ENCODE measurements at places on chromosomes 1 and 21. TPM values are rescaled to one million over a fixed set of nuclear protein-coding genes. Genes with fewer than 3 reads are reported as not detected.
A peak's percentile ranks its signal among the peaks of the same experiment; 100 is the strongest.

The KCND3 gene
- total RNA-seq, result not detected

The LAMB3 gene
- 650 TPM for total RNA-seq

- DNase-seq, result no peak
Measured at GRCh38 chr1:92192246-92192645, 25.5 kb upstream of the C1orf146 start.

- no peak for DNase-seq
Measured at GRCh38 chr1:31310198-31310597, 13.4 kb downstream of the ZCCHC17 start.

The PKLR gene
- total RNA-seq, result not detected

GRCh38 chr21:39022035-39022434, 161.2 kb downstream of the PSMG1 start:
- DNase-seq, result no peak

DNA sequence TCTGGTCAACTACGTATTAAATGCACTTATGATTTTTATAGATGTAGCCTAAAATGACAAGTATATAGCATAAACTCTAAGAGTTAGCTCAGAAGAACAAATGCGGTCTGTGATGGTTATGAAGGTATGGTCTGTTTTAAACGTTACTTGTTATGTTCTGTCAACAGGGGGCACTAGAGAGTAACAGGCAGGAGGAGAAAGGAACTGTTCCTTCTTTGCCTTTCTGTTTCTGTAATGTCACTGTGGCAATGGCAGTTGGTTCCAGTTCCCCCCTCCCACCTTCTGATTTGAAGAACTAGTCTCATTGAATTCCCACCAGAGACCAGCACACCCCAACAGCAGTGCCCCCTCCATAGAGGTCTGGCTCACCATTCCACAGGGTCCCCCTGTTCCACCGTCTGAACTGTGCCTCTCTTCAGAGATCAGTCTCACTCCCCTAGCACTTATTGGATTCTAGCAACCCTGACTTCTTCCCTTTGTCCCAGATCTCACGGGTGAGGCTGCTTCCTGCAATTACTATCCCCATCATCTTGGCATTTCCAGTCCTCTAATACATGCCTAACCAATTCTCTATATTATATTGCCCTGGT, 14.0 kb downstream of the KRTAP24-1 start:
- DNase-seq, result peak; percentile 35

GRCh38 chr1:6905331-6905730, 120.1 kb downstream of the CAMTA1 start:
- no peak for DNase-seq

DNA sequence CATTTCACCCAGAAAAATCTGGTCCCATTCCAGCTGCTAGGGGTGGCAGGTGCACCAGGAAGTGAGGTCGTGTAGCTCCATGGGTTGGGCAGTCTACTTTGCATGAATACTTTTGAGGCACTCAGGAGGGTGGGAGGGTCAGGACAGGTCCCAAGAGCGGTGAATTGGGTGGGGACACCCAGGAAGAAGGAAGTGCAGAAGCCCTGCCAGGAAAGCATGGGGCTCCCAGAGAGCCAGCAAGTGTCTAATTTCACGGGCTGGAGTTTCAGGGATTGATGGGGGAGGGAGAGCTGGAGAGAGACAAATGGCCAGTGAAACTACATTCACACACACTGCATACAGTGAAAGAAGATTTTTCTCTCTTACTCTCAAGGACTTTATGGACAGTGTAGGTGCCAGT, 137.8 kb downstream of the GALNT2 start:
- peak; percentile 38 for DNase-seq

The STMN1 gene
- total RNA-seq, result 177 TPM

DNA sequence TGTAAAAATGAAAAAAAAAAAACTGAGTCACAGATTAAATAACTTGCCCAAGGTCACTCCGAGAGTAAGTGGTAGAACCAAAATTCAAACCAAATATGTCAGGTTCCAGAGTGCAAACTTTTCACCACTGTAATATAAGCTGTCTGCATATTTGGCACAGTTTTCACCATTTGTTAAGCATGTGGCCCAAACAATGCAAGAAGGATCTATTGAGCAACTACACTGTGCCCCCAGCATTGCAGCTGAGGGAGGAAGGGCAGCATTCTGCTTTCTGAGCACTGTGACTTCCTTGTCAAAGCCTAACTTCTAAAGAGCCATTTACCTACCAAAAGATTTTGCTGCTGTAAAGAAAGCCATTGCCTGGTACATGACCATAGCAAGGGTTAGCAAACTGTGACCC, 133.4 kb downstream of the SYT2 start:
- DNase-seq, result peak; percentile 37

- DNase-seq, result no peak
Measured at GRCh38 chr1:14697353-14697752, 98.9 kb downstream of the KAZN start.

- DNase-seq, result no peak
Measured at GRCh38 chr21:46605767-46606426, 1.0 kb upstream of the S100B start.

DNA sequence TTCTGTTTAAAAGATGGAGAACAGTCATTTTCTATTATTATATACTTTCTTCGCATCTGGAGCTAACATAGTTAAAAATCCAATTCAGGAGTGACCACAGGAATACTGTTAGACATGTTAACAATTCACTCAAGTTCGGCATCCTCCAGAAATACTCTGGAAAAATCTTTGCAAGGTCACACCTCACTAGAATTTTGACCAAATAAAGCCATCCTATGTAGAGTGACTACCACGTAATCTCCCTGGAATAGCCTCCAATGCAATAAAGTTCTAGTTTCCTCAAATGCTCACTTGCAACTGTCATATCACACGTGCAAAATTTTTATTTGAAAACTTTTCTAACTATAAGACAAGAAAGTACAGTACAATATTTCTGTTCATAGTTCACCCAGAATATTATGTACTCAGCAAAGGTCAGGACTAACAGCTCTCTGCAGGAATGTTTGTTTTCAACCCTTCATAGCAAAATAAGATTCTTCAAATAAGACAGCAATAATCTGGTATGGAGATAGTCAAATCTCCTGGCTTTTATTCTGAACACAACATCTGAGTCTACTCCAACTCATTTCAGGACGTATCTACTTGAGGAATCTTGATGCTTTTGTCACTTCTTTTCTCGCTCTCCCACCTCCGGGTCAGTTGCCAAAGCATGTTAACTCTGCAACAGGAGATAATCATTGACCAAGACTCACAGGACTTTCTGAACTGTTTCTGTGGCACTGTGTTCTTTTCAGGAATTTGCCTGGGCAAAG, 82.6 kb downstream of the GDAP2 start:
- no peak for DNase-seq

The LRRC39 gene
- total RNA-seq, result 0.84 TPM

The ETS2 gene
- total RNA-seq, result 146 TPM

- DNase-seq, result no peak
Measured at GRCh38 chr1:89005286-89006151, 13.1 kb upstream of the KYAT3 start.

DNA sequence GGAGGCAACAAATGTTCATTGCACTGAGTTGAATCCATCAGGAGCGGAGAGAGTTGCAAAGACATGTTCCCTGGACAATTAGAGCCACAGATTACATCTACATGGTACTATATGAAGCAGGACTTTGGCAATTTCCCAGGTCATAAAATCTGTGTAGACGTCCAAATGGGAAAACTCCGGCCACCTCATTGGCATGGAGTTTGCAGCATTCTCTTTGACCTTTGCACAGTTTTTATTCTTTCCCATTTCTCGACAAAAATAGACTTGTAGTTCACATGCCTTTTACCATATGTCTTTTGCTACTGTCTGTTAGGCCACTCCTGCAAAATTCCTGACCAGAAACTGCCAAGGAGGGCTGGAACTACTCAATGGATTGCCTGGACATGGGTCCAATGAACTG, 48.2 kb downstream of the UBE2T start:
- DNase-seq, result no peak

GRCh38 chr1:241838897-241839296, 9.1 kb upstream of the EXO1 start:
- peak; percentile 65 for DNase-seq

The RUNX3 gene
- total RNA-seq, result 3.7 TPM

- DNase-seq, result no peak
Measured at GRCh38 chr1:90174246-90174645, 179.3 kb downstream of the ZNF326 start.

- DNase-seq, result no peak
Measured at GRCh38 chr1:46456411-46456963, 33.1 kb upstream of the DMBX1 start.

The SDF4 gene
- total RNA-seq, result 317 TPM

DNA sequence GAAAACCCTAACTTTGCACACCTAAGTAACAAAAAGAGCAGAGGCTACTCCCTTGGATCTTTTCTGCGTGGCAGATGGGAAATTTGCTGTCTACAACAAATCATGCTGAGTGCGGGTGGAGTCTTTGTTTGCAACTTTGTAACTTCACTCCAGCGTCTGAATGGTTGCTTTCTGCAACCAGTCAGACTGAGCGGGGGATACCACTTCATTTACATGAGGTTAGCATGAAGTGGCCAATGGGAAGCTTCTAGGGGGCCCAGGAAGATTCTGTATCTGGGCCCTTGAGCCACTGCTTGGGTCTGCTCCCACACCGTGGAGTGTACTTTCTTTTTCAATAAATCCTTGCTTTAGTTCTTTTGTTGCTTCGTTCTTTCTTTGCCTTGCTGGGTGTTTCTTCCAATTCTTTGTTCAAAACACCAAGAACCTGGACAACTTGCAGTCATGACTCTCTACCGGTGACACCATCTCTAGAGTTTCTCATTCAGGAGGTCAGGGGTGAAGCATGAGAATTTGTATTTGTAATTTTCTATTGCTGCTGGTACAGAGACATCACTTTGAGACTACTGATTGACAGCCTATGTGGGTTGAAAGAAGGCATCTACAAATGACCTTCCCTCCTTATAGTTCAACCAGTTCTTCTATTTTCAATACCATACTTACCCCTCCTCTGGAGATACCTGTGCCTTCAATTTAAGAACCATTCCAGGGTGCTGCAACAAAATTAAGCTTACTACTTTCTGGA, 55.8 kb upstream of the RC3H1 start:
- no peak for DNase-seq
